GM06990 (cell line): ENCODE measurements at places on chromosomes 7 and 10.

- DNase-seq: no peak
Observed at GRCh38 chr10:3042589-3042988, 24.8 kb upstream of the PFKP start.

DNA sequence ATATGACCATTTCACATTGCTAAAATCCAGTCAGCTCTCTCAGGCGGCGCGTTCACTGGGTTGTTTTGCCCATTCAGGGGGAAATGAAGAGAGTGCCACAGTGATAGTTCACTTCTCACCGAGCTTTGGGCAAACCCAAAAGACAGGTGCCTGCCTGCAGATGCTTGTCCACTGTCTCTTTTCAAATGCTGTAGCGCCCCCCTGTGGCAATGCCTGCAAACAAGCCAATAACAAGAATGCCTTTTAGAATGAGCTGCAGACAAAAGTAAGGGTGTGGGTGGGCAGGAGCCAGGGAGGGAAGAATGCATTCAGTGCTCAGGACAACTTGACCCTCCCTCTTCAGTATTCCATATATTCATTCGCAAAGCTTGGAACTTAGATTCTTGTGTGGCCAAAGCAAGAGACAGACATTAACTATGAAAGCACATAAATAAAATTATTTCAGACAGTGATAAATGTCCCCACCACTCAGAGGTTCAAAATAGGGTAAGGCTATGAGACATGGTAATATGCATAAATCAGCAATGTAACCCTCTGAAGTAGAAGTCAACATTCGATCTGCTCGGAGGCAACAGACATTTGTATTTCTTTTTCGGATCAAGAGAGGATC is 86.9 kb downstream of the JAZF1 start:
- no peak for DNase-seq

- no peak for DNase-seq
Observed at GRCh38 chr10:29767968-29768367, 133.2 kb upstream of the SVIL start.

GRCh38 chr10:126247446-126247975 is 140.8 kb downstream of the ADAM12 start:
- no peak for DNase-seq

DNA sequence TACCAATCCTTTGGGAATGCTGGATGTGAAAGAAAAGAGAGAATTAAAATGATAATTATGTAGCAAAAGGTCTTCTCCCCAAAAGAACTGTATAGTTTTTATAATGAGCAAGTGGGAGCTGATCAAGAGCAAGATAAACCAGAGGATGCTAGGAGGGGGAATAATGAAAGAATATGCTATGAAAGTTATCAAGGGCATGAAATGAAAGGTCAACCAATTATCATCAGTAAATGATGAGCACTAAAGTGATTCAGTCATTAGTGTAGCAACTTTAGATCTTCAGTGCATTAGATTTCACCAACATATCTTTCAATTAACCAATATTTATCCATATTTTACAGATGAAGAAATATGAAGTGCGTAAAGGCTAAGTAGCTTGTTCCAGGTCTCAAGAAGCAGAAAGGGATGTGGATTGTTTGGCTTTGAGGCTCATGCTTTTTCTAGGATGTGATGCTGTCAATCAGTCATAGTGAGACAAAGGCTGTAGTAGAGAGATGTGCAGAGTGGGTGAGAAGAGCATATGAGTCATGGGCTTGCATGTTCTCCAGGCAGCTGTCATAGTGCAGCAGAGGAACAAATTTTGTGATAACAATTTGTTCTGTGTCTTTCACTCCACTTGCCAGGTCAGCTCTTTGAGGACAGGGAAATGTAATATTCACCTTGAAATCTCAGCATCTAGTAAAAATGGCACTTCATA is 5.7 kb upstream of the OR2F2 start:
- DNase-seq: no peak

DNA sequence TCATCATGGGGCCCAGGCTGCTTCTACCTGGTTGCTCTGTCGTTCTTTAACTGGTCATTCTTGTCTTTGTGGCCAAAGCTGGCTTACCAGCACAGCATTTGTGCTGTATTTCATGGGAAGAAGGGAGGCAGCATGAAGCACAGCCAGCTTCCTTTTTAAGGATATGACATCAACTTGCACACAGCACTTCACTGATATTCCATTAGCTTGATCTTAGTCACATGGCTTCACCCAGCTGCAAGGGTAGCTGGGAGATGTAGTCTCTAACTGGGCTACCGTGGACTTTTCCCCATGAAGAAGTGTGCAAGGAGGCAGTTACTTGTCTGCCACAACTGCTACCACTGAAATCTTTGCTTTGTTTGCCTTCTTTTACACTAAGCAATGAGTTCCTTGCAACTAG is 525.2 kb downstream of the LRMDA start:
- no peak for DNase-seq
